Effector CD8-positive, alpha-beta T cell (primary cell): ENCODE measurements at places on chromosomes 1 and 21.

DNA sequence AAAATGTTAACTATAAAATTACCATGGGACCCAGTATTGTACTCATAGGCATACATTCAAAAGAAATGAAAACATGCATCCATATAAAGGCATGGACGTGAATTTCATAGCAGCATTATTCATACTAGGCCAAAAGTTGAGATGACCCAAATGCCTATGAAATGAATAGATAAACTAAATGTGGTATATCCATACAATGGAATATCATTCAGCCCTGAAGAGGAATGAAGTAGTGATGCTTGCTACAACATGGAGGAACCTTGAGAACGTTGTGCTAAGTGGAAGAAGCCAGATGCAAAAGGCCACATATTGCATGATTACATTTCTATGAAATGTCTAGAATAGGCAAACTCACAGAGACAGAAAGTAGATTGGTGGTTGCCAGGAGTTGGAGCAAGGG is 127.1 kb upstream of the IPO9 start:
- no peak for DNase-seq

DNA sequence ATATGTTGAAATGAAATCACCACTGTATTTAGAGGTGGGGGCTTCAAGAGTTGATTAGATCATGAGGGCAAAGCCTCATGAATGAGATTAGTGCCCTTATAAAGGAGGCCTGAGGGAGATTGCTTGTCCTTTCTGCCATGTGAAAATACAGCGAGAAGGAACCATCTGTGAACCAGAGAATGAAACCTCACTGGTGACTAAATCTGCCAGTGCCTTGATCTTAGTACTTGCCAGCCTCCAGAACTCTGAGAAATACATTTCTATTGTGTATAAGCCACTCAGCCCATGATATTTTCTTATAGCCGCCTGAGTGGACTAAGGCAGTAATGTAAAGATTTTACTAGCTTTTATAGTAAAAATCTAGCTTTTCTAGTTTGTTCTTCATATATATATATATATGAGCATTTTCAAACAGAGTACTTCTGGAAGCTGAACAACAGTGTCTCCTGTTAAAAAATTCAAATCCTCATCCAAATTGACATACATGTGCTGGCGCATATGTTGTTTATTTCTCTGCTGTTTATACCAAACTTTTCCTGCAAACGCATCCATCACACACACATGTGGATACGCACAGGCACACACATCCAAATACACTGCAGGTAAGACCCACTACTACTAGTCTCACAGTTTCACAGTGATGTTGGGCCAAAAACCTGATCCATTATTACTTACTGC is 213.1 kb downstream of the RGS7 start:
- DNase-seq = no peak

- peak; percentile 11 for DNase-seq
Observed at GRCh38 chr1:239951511-239952140, 140.1 kb upstream of the FMN2 start.

GRCh38 chr1:19764848-19765247 is 34.9 kb downstream of the TMCO4 start:
- no peak for DNase-seq

DNA sequence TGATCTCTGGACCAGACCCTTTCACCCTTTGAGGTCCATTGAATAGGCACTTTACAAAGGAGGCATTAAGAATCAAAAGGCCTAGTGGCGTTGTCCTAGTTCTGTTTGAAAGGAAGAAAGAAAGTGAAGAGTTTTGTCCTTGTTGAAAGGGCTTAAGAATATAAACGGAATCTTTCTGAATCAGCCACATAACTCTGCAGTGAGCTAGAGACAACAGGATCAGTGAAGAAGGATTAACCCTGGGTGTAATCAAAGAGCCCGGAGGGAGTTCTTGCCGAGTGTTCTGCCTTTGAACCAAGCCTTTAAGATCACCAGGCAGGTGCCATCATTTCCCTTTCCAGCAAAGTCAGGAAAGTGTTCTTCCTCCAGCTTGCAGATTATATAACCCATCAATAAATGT is 54.8 kb upstream of the CNTN2 start:
- DNase-seq = no peak

GRCh38 chr1:235867903-235868469 is 1.3 kb upstream of the LYST start:
- DNase-seq = peak; percentile 45
